ENCODE measurements at places on chromosomes 12 and 14.

- DNase-seq, result no peak
Observed at GRCh38 chr12:8906266-8907180, 7.8 kb upstream of the PHC1 start.

DNA sequence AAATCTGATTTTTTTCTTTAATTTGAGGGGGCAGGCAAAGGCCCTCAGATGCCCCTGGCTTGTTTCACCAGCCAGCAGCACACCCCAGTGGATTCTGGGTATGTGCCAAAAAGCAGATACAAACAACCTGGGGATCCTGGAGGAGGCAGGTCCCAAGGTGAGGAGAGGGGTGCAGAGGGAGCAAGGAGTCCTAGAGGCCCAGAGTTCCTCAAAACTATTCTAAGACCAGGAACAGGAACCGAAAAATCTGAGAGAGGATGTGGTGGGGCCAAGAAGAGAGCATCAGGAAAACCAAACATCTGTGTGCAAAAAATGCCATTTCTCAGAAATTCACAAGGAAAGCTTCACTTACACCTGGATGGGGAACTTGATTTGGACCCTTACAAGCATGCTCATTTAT is 8.2 kb downstream of the KCNA5 start:
- DNase-seq, result no peak

DNA sequence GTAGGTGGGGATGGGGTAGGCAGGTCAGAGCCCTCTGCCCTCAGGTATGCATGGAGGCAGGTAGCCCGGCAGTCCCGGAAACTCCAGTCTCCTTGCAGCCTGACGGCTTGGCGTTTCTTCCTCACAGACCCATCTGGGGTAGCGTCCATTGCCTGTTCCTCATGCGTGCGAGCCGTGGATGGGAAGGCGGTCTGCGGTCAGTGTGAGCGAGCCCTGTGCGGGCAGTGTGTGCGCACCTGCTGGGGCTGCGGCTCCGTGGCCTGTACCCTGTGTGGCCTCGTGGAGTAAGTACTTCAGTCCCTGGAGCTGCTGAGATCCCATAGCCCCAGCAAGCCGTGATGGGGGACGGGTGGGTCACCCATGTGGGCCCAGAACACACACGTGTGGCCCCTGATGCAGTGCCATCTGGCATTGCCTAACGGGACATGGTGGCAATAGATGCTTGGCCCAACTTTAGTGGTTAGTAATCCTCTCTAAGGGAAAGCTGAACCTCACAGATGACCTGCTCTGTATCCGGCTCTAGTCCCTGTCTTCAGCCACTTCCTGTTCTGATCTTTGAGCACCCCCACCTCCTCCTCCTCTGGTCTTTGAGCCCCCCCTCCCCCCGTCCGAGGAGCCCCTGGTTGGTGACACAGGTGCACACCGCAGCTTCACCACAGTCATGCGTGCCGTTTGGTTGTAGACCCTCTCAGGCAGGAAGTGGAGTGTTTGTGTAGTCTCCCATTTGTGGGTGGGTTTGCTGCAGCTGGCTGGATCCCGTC is 3.7 kb downstream of the SIVA1 start:
- no peak for DNase-seq

- DNase-seq, result no peak
Observed at GRCh38 chr14:50022661-50023060, 93.7 kb downstream of the VCPKMT start.

- no peak for DNase-seq
Observed at GRCh38 chr14:30757082-30757481, 117.3 kb upstream of the COCH start.

DNA sequence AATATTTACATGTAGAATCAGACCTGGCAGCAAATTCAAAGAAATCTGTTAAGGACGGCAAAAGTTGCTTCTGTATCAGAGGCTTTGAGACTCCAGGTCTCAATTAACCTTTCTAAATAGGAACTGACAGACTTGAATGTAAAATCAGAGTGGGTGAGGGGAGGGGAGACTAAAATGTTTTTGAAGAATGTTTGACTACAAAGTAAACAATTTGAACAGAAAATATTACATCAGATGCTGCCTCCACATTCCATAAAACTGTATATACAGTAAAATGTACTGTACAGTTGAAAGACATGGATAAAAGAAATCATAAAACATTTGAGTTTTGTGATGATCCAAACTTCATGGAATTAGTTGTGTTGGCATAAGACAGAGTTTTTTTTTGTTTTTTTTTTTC is 49.5 kb upstream of the POC1B start:
- no peak for DNase-seq

DNA sequence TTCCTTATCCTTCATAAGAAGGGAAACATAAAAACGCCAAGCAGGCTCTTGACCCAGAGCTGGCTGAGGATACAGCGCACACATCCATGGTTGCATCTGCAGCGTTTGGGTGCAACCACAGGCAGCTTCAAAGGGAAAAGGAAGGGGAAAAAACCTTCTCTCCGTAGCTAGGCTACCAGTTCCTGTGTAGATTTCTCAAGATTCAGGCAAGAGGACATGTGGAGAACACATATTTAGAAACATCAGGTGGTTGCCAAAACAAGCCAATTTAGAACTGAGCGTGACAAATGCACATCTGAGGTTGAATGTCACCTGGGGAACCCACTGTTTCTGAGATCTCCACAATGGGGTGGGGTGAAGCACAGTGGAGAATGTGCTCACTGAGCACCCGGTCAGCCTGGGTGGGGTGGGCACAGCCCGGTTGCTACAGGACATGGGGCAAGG is 78.3 kb upstream of the BDKRB2 start:
- DNase-seq, result no peak

- DNase-seq, result no peak
Observed at GRCh38 chr12:83323866-83324265, 637.2 kb downstream of the TMTC2 start.

DNA sequence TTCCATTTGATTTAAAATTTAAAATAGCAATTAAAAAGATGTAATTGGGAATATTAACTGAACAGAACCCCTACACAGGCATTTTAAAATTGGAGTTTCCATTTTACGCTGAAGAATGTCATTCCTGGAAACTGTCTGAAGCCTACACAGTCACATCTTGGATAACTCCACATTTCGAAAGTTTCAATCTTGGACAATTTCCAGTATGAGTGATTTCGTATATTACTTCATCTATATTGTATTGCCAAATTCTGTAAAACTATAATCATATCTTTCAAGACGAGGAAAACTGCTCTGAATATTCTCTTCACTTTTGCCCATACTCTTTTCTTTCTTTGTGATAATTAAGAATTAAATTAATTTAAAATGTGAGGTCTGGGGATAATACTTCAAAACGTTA is 194.2 kb upstream of the ABCD2 start:
- peak; percentile 31 for DNase-seq

DNA sequence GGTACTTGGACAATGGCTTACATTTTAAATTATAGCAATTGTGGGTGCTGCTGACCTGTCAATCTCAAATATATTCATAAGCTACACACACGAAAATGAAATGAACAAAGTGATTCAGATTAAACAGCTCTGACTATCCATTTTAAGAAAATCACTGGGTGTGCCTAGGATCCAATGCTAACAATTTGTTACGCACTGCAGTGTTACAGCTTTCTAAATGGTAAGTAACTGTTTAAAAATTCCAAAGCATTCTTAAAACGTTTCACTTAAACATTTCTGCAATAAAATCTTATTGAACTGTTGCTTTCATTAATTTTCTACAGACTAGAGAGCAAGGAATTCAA is 18.9 kb downstream of the LMO3 start:
- no peak for DNase-seq

GRCh38 chr12:16175840-16176239 is 101.6 kb downstream of the SLC15A5 start:
- no peak for DNase-seq

Measured in AG09319 (cell line).